ENCODE measurements at places on chromosomes 12 and 14. TPM values are rescaled to one million over a fixed set of nuclear protein-coding genes. Genes with fewer than 3 reads are reported as not detected.

- DNase-seq = no peak
Observed at GRCh38 chr14:101877766-101878165, 86.6 kb upstream of the DYNC1H1 start.

DNA sequence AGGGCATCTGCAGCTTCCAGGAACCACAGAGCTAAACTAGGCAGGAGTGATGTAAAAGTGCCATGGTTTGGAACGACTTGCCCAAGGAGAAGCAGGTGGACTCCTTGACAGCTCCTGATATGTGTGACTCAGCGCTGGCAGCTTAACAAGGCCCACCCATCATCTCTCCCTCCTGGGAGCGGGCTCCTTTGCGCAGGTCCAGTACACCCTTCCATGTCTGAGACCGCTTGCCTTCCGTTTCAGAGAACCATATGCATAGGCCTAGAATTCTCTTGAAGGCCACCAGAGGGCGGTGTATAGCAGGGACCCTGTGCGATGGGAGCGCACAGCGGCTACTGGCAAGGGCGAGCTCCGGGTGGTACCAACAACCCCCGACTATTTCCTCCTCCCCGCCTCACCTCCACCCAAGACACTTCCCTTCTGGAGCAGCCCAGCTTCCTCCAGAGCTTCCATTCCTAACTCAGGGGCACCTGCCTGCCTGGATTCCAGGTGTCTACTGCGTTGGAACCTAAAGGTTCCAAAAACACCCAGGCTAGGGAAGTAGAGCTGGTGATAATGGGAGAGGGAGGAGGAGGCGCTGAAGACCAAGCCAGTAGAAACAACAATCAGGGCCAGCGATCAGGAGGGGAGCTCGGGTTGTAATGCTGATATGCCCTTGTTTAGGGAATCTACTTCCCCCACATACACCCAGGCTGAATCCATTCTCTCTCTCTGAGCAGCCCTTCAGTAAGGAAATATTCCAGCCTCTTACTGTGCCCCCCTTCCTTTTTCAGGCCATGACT is 6.3 kb downstream of the DHH start:
- peak; percentile 60 for DNase-seq

- no peak for DNase-seq
Observed at GRCh38 chr12:42760550-42760949, 171.0 kb upstream of the PRICKLE1 start.

DNA sequence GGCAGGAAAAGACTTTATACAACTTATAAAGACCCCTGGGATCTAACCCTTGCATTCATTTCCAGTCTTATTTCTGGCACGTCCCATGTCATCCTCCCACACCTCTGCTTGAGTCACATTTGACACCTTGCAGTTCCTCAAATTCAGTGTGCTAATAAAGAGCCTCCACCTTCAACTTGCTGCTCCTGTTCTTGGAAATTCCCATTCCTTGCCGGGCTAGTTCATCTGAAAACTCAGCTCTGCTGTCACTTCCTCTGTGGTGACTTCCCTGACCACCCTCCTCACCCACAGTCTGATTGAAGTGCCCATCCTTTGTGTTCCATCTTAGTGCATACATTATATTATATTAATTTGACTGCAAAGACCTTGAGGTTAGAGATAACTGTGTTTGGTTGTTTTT is 37.4 kb upstream of the PSMA6 start:
- no peak for DNase-seq

Gene ACVRL1
- total RNA-seq = 36.9 TPM
